Hair follicular keratinocyte (primary cell): ENCODE measurements at places on chromosomes 7 and 10. TPM values are rescaled to one million over a fixed set of nuclear protein-coding genes. Genes with fewer than 3 reads are reported as not detected.

ADAM22 gene
- total RNA-seq: not detected in 2 replicates

PKD2L1 gene
- not detected in 2 replicates for total RNA-seq

ASZ1 gene
- not detected in 2 replicates for total RNA-seq

CPSF4 gene
- 27.7 and 33.9 TPM in 2 replicates for total RNA-seq

ANKMY2 gene
- total RNA-seq: 5.5 and 7.0 TPM in 2 replicates

LIPF gene
- not detected in 2 replicates for total RNA-seq

UNC5B gene
- 3.8 and 12.6 TPM in 2 replicates for total RNA-seq

DNAH11 gene
- total RNA-seq: under 0.01 TPM in 1 of 2 replicates, not detected in the other

GAD2 gene
- not detected in 2 replicates for total RNA-seq

STEAP4 gene
- total RNA-seq: under 0.01 and 0.76 TPM in 2 replicates

CPED1 gene
- total RNA-seq: 0.08 and 0.23 TPM in 2 replicates

UCN3 gene
- not detected in 2 replicates for total RNA-seq

SPRN gene
- 0.16 TPM in 1 of 2 replicates, not detected in the other for total RNA-seq

ATP6V0A4 gene
- 0.19 TPM in 1 of 2 replicates, not detected in the other for total RNA-seq

SPAG6 gene
- total RNA-seq: not detected in 2 replicates

NRF1 gene
- total RNA-seq: 5.2 and 11.4 TPM in 2 replicates

KLF14 gene
- total RNA-seq: not detected in 2 replicates

VTI1A gene
- 24.5 and 29.6 TPM in 2 replicates for total RNA-seq

CPA2 gene
- total RNA-seq: 0.11 TPM in 1 of 2 replicates, not detected in the other

HOXA4 gene
- 1.6 TPM in 2 replicates for total RNA-seq

OR2A5 gene
- not detected in 2 replicates for total RNA-seq

SMO gene
- total RNA-seq: 6.5 and 7.5 TPM in 2 replicates

SGCE gene
- total RNA-seq: 31.5 and 39.0 TPM in 2 replicates

ADAMTS14 gene
- 0.19 TPM in 1 of 2 replicates, not detected in the other for total RNA-seq

PNLIPRP1 gene
- not detected in 2 replicates for total RNA-seq

AGMO gene
- total RNA-seq: not detected in 2 replicates

GDF2 gene
- total RNA-seq: not detected in 2 replicates

ECHDC3 gene
- total RNA-seq: 58.0 and 64.4 TPM in 2 replicates

CRTAC1 gene
- not detected in 2 replicates for total RNA-seq

BMPER gene
- 0.08 and 0.11 TPM in 2 replicates for total RNA-seq
